ENCODE measurements at places on chromosomes 6 and 20.
A peak's percentile ranks its signal among the peaks of the same experiment; 100 is the strongest.

- no peak for DNase-seq
Observed at GRCh38 chr6:34760108-34760507, 2.8 kb downstream of the SNRPC start.

DNA sequence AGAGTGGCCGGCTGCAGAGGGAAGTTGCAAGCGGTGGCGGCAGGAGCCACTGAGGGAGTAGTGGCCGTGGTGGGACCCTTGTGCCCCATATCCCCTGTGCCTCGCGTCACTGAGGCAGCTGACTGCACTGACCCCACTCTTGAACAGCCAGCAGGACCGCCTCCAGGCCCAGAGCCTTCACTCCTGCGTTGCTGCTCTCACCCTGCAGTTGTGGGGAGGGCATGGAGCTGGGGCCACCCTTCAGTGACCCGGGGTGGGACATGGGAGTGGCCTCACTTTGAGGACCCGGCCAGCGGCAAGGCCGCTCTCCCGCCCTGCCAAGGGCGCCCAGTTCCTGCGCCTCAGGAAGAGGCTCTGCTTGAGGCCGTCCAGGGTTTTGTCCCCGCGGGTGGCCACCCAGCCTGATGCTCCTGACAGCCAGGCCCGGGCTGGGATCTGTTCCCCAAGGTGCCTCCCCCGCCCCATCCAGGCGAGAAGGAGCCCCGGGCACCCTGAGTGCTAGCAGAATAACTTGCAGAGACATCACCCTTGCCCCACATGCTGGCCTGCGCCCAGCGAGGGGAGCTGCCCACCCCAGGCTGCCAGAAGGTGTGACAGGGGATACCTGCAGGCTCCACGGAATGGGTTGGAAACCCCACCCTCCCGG is 44.4 kb downstream of the HLA-DRA start:
- DNase-seq = no peak

DNA sequence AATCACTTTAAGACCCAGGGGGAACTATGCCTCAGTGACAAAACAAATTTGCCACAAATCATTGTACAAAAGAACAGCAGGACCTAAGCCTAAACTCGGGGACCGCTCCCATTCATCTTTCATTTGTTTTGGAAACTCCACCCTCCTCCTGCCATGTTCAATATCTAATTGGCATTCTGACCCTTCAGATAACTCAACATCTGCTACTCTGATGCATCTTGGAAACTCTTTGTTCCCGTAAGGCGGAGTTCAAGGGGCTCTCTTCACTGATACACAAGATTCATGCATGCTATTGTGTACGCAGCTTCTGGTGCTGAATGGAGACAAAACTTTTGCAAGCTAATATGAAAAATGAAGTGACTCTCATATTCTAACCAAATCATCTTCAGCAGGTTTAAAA is 187.6 kb downstream of the ZFP64 start:
- no peak for DNase-seq

GRCh38 chr6:46526607-46527006 is 35.4 kb upstream of the RCAN2 start:
- no peak for DNase-seq

- DNase-seq = no peak
Observed at GRCh38 chr20:4683261-4683660, 38.4 kb upstream of the PRND start.

DNA sequence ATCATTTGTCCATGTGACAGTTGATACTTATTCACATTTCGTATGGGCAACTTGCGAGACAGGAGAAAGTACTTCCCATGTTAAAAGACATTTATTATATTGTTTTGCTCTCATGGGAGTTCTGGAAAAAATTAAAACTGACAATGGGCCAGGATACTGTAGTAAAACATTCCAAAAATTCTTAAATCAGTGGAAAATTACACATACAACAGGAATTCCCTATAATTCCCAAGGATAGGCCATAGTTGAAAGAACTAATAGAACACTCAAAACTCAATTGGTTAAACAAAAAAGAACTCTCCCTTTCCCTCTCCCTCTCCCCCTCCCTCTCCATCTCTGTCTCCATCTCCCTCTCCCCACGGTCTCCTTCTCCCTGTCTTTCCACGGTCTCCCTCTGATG is 19.4 kb upstream of the EIF2S2 start:
- DNase-seq = no peak

- no peak for DNase-seq
Observed at GRCh38 chr6:147643341-147644200, 135.1 kb downstream of the SAMD5 start.

DNA sequence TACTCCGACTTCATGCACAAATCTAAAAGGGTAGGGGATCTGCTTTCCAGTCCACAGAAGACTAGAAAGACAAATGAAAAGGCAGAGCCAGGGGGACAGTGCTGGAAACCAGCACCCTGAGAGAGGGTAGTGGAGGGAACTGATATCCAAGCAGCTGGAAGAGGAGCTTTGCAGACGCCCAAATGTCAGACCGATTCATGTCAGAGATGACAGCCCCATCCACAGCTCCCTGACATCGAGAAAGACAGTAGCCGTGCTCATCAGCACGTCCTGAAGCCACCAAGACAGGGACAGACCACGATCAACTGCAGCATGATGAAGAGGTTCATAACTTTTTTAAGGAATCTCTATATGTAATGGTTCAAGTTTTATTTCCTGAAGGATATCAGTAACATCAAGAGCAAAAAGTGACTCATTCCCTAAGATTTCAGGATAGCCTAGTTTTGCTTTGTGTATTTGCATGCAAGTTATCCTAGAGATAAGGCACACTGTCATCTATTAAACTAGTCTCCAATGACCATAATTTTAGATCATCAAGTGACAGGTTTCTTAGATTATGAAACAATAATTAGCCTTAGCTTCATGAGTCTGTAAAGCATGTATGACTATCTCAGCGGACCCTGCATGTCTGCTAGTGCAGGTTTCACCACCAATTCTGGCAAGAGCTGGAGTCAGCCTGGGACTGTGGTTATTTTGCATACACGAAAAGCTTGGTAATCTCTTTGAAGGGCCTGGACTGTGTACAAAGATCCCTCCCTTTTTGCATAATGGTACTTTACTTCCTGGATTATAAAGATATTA is 43.0 kb downstream of the PRDM1 start:
- DNase-seq = no peak

- no peak for DNase-seq
Observed at GRCh38 chr6:30696432-30696831, 5.6 kb upstream of the NRM start.

GRCh38 chr20:33663161-33664084 is 1.3 kb downstream of the C20orf144 start:
- DNase-seq = peak; percentile 87

- no peak for DNase-seq
Observed at GRCh38 chr6:33417128-33417902, 592 bp downstream of the CUTA start.

GRCh38 chr6:69958978-69959377 is 92.6 kb downstream of the COL19A1 start:
- no peak for DNase-seq

DNA sequence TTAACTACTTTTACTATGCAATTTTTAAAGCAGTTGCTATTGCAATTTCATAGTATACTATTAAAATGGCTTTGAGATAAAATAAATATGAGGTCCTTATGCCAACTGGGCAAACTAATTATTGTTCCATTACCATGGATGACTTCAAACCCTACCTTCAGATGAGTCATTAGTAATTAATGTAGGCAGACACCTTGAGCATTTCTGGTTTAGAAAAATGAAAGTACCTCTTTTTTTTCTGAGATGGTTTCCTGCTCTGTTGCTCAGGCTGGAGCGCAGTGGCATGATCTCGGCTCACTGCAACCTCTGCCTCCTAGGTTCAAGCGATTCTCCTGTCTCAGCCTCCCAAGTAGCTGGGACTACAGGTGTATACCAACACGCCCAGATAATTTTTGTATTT is 11.9 kb downstream of the ASF1A start:
- no peak for DNase-seq

GRCh38 chr6:257774-258173 is 34.5 kb upstream of the DUSP22 start:
- DNase-seq = no peak

DNA sequence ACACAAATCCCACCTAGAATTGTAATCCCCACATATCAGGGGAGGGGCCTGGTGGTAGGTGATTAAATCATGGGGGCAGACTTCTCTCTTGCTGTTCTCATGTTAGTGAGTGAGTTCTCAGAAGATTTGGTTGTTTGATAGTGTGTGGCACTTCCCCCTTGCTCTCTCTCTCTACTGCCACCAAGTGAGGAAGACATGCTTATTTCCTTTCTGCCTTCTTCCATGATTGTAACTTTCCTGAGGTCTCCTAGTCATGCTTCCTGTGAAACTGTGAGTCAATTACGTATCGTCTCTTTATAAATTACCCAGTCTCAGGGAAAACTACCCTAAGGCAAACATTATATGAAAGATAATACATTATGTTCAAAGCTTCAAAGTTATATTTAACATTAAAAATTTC is 1297.5 kb upstream of the CITED2 start:
- no peak for DNase-seq

DNA sequence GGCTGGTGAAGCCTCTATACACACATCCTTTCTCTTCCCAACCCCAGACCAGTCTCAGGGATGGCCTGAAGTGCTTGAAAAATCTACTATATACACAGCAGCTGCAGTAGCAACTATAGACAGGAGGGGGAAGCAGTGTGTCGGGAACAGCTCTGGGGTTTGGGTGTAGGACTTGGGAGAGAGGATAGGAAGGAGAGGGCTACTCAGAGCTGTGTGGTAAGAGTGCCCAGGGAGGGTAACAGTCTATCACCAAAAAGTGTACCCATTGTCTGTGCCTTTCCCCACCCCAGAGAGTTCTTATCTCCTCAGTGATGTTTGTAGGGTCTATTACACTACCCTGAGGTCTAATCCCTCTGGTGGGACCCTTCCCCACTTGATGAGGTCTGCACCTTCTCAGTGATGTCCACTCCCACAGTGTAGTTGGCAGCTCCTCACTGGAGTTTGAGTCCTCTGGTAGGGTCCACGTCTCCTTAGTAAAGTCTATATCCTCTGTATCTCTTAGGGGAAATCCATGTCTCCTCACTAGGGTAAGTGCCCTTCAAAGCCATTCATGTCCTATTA is 1.5 kb upstream of the GGT7 start:
- peak; percentile 74 for DNase-seq

DNA sequence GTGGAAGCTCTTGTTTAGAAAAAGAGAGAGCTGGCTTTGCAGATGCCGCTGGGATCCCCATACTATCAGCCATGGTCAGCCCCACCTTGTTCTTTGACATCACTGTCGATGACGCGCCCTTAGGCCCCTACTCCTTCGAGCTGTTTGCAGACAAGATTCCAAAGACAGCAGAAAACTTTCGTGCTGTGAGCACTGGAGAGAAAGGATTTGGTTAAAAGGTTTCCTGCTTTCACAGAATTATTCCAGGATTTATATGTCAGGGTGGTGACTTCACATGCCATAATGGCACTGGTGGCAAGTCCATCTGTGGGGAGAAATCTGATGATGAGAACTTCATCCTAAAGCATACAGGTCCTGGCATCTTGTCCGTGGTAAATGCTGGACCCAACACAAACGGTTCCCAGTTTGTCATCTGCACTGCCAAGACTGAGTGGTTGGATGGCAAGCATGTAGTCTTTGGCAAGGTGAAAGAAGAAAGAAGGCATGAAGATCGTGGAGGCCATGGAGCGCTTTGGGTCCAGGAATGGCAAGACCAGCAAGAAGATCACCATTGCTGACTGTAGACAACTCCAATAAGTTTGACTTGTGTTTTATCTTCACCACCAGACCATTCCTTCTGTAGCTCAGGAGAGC is 2.4 kb upstream of the BLCAP start:
- no peak for DNase-seq

GRCh38 chr20:61927193-61927825 is 138.4 kb downstream of the TAF4 start:
- DNase-seq = no peak

DNA sequence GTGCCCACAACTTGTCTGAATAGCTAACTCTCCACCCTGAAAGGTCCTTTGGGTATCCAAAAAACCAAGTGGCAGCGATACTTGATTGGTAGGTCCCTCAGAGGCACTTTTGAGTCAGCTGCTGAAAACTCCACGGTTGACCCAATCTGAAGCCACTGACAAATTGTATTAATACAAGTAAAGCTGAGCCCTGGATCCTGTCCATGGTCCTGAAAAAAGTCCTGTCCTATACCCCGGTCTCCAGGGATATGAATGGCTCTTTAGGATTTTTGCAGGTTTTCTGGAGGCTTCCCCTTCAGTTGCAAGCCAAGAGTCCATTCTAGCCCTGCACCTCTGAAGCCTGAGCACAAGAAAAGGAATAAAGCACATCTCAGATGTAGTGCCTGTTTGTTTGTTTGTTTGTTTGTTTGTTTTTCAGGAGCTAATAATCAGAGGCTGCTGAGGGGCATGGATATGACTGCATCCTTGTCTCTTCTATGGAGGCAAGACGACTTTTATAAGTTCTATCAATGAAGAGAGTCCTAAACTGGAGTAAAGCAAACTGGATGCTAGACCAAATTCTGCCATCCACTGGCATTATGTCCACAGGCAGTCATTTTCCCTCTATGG is 1.7 kb upstream of the SLC12A5 start:
- peak; percentile 42 for DNase-seq

- no peak for DNase-seq
Observed at GRCh38 chr20:37932919-37933318, 30.0 kb downstream of the VSTM2L start.

DNA sequence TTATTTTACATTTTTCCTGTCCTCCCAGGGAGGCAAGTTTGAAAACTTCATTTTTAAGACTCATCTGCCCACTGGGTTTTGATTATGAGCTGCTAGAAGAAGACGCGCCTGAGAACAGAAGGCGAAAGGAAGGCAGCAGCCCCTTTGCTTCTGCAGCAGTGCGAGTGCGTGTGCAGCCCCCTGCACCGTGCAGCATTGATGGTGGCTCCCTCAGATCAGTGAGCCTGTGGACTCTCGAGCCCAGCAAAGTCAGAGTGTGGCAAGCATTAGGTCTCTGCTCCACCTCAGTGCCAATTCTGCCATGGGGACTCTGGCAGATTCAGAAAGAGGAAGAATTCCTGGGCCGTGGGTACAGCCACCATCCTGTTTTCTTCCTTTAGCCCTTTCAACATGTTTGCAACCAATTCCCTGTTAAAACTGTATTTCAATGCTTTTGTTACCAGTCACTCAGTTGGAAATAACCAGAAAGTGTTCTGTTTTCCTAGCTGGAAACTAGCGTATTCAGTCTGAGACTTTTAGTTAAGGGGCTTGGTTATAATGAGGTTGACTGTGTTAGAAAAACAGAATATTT is 134.8 kb upstream of the OGFRL1 start:
- DNase-seq = no peak

All from HEK293T (cell line).